Stimulated activated CD4-positive, alpha-beta T cell treated with anti-CD3 and anti-CD28 coated beads, TNF-alpha, amount 100 ng/mL, for 4 hours (primary cell): ENCODE measurements at places on chromosomes 12 and 14.
A peak's percentile ranks its signal among the peaks of the same experiment; 100 is the strongest.

- no peak for DNase-seq
Measured at GRCh38 chr12:32435921-32436705, 36.8 kb downstream of the FGD4 start.

DNA sequence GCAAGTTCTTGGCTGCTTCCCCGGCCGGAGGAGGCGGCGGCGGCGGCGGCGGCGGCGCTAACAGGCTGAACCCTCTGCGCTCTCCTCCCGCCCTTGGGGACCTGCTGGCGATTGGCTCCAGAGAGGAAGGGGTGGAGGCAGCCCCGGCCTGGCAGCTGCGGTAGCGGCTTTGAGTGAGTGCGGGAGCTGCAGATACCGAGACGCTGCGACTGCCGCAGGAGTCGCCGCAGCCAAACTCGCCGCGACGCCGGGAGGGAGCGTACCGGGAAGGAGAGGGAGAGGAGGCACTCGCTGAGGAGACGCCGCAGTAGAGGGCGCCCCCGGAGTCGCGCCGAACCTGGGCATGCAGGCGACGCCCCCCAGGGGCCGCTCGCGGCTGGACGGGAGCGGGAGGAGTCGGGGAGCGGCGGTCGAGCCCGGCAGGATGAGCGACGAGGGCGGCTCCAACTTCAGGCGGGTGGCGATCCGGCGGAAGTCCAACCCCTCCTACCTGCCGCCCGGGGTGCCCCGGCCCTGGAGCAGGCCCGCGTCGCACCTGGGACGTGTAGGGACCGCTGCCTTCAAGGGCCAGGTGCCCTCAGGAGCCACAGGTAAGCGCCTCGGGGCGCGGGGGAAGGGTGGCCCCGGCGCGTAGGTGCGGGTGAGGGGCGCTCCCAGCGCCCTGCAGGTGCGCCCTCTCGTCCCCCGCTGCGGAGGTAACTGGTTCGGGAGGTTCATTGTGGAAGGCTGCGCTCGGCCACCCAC lies at the start of gene FGD4:
FGD4 (plus strand) TSS at position 189 of the 744 bp plus-strand sequence.
- peak; percentile 11 for DNase-seq

DNA sequence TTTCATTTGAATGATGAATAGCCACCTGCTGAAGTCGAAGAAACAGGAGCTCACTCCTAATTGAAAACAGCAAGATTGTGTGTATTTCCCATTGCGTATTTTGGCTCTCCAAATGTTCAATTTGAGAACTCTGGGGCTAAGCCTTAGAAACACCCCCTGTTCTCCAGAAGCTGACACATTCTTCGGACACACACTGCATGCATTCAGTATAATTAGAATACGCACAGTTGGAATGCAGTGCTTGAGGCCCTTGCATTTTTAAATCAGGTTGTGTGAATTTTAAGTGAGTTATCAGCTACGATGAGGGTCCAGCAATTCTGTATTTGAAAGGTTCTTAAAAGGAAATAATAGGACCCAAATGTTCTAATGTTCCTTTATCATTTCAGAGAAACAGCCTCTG lies 103.8 kb downstream of the PRKD1 start:
- no peak for DNase-seq

- peak; percentile 21 for DNase-seq
Measured at GRCh38 chr14:104865081-104865630, at the start of gene CEP170B. CEP170B (plus strand) TSS chr14:104865268; CDS start chr14:104868451, 3,183 bp downstream.

DNA sequence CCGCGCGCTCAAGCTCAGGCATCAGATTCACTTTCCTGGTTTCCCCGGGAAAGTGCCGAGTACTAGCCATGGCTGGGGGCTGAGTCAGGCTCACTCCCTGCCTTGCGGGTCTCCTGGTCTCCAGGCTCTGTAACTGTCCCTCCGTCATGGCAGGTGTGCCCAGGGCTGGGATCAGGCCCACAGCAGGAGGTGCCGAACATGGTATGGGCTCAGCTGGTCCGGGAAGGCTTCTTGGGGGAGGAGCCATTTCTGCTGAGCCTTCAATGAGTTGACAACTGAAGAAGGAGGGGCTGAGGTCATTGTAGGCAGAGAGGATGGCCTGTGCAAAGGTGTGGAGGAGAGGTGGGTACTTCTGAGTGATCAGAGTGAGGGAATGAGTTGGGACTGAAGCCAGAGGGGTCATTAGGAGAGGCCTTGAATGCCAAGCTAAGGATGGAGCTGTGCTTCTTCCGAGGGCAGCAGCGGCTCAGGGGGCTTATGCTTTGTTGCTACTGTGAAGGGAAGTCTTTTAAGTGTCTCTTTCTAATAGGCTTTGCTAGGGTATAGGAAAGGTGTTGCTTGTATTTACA lies 769 bp downstream of the EXOC3L4 start:
- no peak for DNase-seq

GRCh38 chr14:45249856-45250575 lies 3.0 kb downstream of the MIS18BP1 start:
- no peak for DNase-seq

DNA sequence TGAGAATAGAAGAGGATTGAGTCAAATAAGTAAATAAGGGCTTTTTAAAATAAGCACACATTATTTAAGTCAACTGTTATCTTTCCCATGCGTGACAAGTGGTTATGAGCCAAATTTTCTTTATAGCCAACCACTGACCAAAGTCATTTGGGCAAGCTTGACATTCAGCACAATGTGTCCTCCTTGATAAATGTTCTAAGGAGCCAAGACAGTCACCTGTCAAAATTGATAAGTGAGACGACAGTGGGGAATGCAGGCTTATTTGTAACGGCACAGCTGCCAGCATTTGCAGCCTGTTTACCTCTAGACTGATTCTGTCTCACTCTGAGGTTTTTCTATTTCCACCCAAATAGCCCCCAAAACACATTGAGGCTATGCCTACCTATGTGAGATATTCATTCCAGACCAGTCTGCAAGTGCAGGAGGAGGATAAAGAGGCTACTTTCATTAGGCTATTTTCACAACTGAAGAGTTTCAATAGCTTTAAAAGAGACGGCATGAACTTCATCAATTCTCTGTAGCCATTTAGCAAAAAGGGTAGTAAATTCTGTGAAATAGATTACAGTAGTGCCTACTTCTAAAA lies 339.5 kb downstream of the PDZRN4 start:
- DNase-seq, result no peak

GRCh38 chr12:114998118-114998749 lies 314.3 kb upstream of the TBX3 start:
- no peak for DNase-seq

GRCh38 chr12:10891937-10892336 lies 7.9 kb upstream of the PRH1 start:
- DNase-seq, result no peak

DNA sequence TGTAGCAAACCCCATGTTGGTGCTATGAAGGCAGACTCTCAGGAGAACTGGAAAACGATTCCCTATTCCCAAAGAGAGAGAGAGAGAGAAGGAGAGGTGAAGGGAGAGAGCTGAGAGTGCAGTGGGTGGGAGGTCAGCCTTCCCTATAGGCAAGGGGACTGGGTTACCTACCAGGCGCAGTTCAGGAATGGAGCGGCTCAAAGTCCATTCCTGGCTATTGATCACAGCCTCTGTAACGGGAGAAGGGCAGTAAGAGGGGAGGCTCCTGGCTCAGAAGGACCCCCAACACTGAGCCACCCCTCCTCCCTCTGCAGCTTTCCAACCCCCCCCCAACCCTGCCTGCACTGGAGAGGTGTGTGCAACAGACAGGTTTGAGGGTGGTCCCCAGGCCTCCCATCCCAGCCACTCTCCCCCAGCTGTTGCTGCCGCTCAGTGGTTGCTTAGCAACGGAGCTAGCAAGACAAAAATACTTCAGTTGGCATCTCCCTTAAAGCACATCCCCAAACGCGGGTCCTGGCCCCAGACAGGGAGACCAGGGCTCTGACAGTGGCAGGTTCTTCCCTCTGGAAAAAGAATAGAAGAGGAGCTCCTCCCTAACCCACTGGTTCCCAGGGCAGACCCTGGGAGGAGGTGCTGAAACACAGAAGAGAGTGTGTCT lies 3.2 kb downstream of the AGAP2 start:
- no peak for DNase-seq
